Stimulated activated CD8-positive, alpha-beta memory T cell treated with anti-CD3 and anti-CD28 coated beads, Interleukin-4, amount 100 ng/mL, for 4 hours (primary cell): ENCODE measurements at places on chromosomes 7 and 10.

DNA sequence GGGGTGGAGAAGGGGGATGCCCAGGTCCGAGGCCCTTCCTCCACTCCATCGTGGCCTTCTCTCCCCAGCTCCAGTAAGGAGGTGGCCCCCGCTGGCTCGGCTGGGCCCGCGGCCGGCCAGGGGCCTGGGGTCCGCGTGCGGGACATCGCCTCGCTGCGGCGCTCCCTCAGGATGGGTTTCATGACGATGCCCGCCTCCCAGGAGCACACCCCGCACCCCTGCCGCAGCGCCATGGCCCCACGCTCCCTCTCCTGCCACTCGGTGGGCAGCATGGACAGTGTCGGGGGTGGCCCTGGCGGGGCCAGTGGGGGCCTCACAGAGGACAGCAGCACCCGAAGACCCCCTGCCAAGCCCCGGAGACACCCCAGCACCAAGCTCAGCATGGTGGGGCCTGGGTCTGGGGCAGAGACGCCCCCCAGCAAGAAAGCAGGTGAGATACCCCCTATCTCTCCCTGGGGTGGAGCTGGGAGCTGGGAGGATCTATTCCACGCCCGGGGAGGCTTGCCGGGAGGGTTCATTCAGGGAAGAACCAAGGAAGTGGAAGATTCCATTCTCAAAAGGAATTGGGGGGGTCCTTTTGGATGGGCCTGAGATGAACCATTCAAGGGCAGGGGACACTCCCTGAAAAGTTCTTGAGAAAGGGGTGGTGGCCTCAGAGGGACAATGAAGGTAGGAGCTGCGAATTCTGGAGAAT lies 3.2 kb downstream of the NYAP1 start:
- DNase-seq, result no peak

GRCh38 chr7:11591943-11592342 lies 240.1 kb downstream of the THSD7A start:
- DNase-seq, result no peak

- no peak for DNase-seq
These were observed 89.5 kb downstream of the VWDE start for GRCh38 chr7:12314199-12314598.

DNA sequence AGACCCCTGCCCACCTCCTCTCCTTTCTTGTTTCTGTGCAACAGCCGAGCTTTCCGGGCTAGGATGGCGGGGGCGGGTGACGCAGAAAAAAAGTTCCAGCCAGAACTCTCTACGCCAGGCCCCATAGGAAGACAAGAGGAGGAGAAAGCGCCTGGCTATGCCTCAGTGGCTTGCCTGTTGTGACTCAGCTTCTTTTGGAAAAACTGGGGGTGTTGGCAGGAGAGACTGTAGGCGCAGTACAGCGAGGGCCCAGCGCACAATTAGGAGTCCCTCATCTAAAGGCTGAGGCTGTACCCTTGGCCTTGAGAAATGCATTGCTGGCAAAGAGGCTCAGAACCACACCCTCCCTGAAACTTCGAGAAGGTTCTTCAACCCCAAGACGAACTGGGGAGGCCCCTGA lies 28.0 kb upstream of the KPNA7 start:
- no peak for DNase-seq

DNA sequence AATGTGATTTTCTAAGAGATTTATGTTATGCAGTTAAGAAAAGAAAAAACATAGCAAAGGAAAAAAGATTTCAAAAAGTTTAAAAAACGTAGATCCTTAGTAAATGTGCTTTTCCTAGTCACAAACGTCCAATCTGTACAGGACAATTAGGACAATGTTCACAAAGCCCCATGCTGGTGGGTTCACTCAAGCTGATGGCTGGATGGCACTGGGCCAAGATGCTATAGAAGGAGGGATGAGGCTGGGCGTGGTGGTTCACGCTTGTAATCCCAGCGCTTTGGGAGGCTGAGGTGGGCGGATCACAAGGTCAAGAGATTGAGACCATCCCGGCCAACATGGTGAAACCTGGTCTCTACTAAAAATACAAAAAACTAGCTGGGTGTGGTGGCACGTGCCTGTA lies 22.1 kb downstream of the SVIL start:
- no peak for DNase-seq

DNA sequence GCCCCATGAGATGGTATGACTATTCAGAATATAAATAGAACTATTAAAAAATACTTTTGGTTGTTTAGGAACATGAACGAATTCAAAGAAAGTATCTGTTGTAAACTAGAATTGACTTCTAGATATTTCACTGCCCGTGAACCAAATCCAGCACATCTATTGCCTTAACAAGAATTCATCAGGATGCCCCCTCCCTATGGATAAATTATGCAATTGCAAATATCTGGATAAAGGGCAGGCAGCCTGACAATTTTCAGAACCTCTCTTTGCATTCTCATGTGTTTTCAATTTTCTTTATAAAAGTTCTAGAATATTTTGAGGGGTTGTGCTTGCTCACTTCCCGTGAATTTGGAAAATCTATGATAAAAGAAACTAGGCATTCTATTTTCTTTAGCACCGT lies 822.1 kb upstream of the SORCS1 start:
- no peak for DNase-seq

- DNase-seq, result no peak
These were observed 13.6 kb downstream of the PRXL2A start for GRCh38 chr10:80421707-80422536.

DNA sequence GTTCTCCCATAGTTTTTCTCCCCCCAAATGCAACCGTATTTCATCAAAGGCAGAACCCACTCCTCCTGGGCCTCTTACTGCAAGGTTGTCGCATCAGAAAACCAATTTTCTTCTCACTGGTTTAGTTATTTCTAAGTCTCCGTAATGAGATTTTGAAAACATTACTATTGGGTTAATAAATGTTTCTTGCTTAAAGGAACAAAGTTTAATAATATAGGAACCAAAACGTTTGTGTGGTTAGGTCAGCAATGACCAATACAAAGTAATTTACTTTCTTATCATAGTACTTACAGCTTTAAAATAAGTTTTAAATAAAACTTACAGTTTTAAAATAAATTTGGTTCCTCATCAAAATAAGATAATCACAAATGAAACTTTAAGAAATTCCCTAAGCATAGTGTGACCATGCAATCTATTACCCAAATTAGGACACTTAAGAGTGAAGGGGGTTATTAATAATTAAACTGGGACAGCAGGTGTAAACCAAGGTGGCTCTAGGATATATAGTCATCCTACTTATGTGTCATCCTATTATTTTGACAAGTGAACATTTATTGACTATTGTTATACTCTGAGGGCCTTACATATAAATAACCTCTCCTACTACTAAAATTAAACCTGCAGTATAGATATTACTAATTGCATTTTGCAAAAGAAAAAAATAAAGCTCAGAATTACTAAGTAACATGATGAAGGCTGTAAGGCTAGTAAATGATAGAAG lies 415.4 kb upstream of the LRRN3 start:
- DNase-seq, result no peak

- DNase-seq, result no peak
These were observed 76.3 kb downstream of the WDFY4 start for GRCh38 chr10:48760983-48761382.

GRCh38 chr10:76175533-76176165 lies 744.2 kb downstream of the LRMDA start:
- no peak for DNase-seq

DNA sequence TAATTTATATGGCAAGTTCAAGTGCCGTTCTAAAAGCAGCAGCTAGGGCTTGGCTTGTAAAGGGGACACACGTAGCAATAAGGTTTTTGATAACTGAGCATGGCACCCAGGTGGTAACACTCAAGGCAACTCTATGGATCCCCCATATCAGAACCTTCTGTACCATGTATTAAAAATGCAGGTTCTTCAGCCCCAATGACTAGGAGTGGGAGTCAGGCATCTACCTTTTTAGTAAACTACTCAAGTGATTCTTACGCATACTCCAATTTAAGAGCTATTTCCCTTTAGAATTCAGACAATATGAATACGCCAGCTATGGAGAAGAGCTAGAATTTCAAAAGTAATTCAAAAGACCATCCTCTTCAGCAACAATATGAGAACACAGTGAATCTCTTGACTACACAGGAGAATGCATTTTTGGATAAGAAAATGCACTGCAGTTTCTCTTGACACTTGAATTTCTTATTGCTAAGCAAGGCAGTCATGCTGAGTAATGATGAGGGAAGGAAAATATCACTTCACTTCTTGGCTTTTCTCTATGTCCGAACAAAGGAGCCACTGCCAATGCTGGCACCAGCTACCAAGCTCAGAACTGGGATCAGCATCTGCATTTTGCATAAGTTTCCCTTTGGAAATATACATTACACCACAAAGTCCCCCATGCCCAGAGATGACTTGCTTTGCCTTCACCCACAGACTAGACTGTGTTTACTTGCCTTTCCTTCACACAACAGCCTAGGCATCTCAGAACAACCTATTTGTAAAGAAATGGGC lies 53.5 kb downstream of the ABLIM1 start:
- no peak for DNase-seq

- no peak for DNase-seq
These were observed 172.5 kb upstream of the SVIL start for GRCh38 chr10:29807163-29807806.

DNA sequence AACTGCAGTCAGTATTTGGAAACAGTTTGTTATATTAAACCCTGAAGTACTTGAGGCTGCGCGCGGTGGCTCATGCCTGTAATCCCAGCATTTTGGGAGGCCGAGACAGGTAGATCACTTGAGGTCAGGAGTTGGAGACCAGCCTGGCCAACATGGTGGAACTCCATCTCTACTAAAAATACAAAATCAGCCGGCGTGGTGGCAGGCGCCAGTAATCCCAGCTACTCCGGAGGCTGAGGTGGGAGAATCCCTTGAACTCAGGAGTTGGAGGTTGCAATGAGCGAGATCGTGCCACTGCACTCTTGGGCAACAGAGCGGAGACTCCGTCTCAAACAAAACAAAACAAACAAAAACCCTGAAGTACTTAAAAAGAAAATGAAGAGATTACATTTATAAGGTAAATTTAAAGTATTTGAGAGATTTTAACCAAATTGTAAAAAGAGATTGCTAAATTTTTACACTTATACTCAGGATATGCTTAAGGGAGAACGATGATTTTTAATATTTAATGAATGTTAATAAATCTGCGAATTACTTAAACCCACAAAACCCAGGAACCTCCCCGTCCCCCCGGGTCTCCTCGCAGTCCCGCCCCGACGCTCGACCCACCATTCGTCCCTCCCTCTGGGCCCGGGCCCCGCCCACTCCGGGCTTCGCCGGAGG lies 425 bp upstream of the MTG1 start:
- DNase-seq, result no peak

GRCh38 chr7:104093127-104093526 lies 103.7 kb upstream of the RELN start:
- DNase-seq, result no peak

DNA sequence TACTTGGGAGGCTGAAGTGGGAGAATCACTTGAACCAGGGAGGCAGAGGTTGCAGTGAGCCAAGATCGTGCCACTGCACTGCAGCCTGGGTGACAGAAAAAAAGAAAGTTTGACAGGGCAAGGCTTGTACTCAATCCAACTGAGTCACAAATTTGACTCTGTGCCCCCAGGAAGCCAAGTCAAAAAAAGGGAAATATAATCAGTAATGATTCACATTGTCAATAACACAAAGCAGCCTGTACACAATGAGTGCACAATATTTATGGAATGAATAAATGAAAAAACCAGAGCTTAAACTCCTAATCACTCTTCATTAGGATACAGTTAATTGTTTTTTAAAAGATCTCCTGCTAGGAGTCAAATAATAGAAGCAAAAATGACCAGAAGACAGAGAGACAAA lies 6.4 kb downstream of the NAPEPLD start:
- DNase-seq, result no peak

- DNase-seq, result no peak
These were observed 149.8 kb downstream of the NSUN6 start for GRCh38 chr10:18501629-18502028.

GRCh38 chr10:125578658-125579315 lies 104.2 kb downstream of the TEX36 start:
- no peak for DNase-seq

DNA sequence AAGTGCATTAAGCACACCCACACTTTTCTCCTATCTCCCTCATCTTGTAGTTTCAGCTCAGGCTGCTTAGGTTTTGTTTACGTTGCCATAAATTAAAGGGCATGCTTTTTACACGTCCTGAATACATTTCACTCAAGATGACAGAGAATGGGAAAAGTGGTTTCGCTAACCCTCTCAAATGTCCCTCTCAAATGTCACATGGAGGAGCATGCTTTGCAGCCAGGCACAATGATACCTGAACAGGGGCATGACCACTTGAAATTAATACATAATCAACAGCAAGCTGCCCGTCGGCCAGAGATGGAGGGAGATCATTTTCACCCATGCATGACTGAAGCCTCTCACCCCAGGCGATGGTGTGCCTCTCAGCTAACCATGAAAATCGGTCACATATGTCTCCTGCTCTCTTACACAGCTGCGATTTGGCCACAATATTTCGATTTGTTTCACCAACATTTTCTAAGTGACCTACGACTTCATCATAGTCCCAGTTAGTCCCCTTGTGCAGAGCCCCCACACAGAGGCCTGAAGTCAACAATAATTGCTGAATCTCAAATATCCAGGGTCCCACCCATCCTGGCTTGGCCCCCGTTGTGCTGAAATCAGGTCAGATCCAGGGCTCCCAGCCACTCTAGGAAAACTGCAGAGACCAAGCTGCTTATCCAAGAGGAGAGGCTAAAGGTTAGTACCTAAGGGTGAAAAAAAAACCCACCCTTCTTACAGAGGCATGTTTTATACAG lies 373.9 kb upstream of the NFE2L3 start:
- no peak for DNase-seq

- DNase-seq, result no peak
These were observed 1128.7 kb downstream of the CNTNAP2 start for GRCh38 chr7:147245274-147245673.

GRCh38 chr7:151851782-151852181 lies 25.1 kb downstream of the PRKAG2 start:
- no peak for DNase-seq

- DNase-seq, result no peak
These were observed 232.4 kb upstream of the FZD8 start for GRCh38 chr10:35874311-35875015.

DNA sequence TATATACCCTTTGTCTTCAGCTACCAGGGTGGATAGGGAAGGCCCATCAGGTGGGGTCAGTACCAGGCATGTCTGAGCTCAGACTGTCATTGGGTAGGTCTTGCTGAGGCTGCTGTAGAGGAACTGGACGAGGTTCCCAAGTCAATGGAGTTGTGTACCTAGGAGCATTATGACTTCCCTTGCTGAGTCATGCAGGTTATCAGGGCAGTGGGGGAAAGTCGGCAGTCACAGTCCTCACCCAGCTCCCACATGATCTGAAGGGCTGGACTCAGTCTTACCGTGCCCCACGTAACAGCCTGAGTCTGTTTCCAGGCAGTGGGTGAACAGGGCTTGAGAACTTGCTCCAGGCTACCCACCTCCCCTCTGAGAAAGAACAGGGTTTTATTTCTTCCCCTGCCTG lies 260.8 kb upstream of the COBL start:
- DNase-seq, result no peak

GRCh38 chr10:84574102-84574501 lies 245.7 kb downstream of the CCSER2 start:
- DNase-seq, result no peak
